T47D (cell line): ENCODE measurements at places on chromosomes 13 and 19.

DNA sequence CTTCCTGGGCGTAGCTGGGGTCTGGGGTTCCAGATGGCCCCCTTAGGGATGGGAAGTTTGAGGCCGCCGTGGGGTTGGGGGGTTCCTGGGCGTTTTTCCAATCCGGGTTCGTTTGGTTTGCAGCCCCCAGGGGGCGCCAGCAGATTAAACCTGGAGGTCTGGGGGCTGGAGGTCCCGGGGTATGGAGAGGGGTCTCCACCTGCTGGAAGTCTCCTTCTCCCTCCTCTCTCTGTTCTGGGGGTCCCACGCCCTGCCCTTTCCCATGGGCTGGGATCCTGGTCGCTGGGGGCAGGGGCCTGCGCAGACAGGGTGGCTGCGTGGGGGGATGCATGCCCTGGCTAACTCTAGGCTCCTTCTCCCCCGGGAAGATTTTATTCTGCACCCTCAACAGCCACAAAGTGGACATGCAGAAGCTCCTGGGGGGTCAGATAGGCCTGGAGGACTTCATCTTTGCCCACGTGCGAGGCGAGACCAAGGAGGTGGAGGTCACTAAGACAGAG lies 899 bp downstream of the GIPC3 start:
- DNase-seq: no peak

GRCh38 chr13:85806553-85807175 lies 7.4 kb upstream of the SLITRK6 start:
- DNase-seq: peak; percentile 61

DNA sequence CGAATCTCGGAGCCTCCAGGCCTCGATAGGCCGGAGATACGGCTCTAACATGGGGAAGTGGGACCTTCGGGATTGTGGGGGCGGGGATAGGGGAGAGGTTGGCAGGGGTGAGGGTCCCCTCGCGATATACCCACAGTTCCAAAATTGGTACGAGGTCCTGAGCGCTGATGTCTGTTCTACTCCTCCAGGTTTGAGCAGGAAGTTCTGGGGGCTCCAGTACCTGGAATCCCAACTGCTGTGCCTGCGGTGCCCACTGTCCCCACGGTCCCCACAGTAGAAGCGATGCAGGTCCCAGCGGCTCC lies 447 bp downstream of the RBM42 start:
- DNase-seq: no peak

GRCh38 chr19:56491399-56491798 lies 14.3 kb upstream of the ZNF667 start:
- DNase-seq: no peak

DNA sequence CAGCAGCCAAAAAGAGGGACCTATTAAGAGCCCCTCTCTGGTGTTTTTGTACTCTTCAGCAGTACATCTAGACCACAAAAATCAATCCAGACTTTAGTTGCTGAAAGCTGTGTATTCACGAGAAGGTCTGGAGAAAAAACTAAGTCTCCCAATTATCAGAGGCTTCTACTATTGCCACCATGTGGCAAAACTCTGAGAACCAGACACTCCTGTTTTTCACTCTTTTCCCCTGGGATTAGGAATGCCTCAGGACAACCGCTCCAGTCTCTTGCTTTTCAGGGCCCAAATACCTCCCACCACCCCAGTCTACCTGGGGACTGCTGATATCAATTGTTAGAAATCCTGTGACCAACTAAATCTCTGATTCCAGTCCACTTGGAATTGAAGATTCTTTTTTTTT lies 30.1 kb upstream of the OBI1 start:
- no peak for DNase-seq

- no peak for DNase-seq
These were observed 56.8 kb upstream of the KATNAL1 start for GRCh38 chr13:30364133-30364532.

DNA sequence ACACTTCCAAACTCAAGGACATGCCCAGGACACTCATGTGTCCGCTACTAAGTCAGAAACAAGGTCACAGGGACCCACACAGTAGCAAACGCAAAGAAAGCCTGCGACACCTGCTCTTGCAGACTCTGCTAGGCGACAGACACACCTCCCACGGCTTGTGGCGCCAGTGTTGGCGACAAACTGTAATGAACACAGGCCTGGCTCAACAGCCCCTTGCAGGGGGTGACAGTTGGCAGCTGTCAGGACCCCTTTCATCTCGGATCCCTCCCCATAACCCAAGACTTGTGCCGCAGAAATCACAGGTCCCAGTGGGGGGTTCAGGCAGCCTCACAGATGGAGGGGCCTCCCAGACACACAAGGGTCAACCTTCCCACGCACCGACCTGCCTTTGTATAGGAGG lies 364 bp downstream of the CKM start:
- DNase-seq: no peak

- no peak for DNase-seq
These were observed 60.5 kb downstream of the MAP4K1 start for GRCh38 chr19:38557205-38557799.

- DNase-seq: no peak
These were observed 19.0 kb downstream of the TSHZ3 start for GRCh38 chr19:31330237-31330636.

GRCh38 chr13:20647758-20648157 lies 55.7 kb upstream of the IL17D start:
- DNase-seq: no peak

DNA sequence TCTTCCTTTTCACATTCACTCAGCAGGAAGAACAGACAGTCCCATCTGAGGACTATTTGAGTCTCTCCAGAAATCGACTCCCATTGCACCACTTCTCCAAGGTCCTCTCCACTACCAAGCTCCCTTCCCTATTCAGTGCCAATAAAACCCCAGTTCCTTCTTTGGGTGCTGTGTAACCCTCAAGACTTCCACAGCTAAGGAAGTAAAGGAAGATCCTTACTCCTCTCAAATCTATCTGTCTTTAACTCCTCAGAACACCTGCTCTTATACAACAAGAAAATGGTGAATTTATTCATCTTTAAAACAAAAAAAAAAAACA lies 29.2 kb upstream of the TM9SF2 start:
- no peak for DNase-seq

DNA sequence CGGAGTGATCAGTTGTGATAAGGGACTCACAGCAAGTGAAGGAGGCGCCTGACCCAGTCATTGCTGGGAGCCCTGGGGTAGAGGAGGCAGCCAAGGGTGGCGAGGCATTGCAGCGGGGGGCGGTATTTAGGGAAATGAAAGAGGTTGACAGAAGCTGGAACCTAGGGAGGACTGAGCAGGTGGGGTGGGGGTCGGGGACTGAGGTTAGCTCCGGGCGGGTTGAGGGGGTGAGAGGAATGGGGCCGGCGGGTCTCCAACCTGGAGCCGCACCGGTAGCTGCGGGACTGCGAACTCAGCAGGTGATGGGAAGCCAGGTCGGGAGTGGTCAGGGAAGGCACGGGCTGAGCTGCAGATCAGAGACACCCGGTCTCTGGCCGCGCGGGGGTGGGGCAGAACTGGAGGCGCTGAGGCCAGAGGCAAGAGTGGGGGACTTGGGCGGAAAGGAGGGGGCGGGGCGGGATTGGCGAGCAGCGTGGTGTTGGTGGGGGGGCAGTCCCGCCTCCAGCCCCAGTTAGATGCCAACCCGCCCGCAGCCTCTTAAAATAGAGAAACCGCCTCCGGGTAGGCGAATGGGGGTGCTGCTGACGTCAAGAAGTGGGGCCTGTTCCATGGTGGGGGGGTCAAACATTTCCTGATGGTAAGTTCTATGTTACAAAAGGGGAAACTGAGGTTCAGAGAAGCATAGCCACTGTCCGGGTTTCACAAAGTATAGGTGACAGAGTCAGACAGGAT lies 1.5 kb downstream of the MAST3 start:
- DNase-seq: no peak
